HCT116 (cell line): ENCODE measurements at places on chromosomes 11 and 22.

DNA sequence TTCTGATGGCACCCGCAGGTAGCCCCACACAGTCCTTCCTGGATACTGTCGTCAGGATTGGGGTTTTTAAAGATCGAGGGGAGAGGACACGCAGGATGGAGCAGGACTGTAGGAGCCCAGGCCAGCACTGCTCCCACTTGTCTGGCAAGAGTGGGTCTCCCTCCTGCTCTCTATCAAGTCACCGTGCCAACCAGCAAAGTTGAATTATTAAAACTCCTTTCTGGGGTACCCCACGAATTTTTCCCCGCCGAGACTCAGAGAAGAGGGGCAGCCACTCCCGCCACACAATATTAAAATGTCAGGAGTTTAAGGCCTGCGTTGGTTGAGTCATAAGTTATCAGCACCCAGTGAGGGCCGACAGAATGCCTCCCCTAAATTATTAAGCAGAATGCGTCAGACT is 10.1 kb downstream of the LMO1 start:
- no peak for DNase-seq

DNA sequence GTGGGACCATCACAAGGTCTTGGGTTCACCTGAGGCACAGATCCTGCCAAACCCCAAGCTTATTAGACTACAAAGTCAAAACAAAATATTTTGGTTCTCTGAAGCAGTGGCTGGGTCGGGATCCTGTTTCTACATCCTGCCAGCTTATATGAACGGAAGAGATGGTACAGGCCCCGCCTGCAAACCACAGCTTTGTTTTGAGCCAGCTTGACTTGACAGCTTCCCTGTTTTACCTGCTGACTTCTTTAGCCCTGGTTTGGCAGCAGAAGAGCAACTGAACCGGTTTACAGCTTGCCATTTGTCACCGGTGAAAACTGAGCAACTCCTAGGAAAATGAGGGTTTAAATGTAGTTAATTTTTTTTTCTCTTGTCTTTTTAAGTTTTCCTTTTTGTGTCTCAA is 11.4 kb downstream of the PACS1 start:
- DNase-seq = no peak

DNA sequence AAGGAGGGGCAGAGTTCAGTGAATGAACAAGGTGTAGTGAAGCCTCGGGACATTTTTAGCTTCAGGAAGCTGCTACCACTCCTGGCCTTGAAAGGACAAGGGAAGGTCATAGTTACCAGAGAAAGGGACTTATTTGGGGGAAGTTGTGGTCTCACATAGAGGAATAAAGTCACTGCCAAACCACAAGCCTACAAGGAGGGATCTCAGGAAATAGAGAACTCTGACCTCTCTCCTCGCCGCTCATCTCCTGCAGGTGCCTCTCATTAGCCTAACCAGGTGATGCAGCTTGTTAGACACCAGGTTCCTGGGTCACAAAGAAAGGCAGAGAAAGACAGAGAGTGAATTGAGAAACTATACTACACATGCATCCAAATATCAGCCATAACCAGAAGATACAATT is 14.3 kb upstream of the TOLLIP start:
- no peak for DNase-seq

- no peak for DNase-seq
These were observed 1.6 kb downstream of the PTPRCAP start for GRCh38 chr11:67435727-67436458.

DNA sequence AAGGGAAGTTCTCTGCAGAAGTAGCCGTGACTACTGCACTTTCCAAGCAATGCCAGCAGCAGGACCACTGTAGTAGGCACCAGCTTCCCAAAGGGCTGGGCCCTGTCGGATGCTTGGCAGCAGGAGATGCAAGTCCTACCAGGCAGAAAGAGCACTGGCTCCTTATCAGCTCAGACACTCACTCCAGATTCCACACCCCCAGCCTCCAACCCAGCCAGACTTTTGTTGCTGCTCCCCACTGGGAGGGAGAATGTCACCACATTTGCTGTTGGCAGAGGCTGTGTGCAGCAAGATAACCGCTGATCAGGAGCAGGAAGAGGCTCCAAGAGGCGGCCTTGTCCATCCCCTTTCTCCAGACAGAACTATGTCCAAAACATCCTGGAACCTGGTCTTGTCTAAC is 118.7 kb downstream of the C11orf58 start:
- DNase-seq = no peak
